ENCODE measurements at places on chromosomes 13 and 19.

DNA sequence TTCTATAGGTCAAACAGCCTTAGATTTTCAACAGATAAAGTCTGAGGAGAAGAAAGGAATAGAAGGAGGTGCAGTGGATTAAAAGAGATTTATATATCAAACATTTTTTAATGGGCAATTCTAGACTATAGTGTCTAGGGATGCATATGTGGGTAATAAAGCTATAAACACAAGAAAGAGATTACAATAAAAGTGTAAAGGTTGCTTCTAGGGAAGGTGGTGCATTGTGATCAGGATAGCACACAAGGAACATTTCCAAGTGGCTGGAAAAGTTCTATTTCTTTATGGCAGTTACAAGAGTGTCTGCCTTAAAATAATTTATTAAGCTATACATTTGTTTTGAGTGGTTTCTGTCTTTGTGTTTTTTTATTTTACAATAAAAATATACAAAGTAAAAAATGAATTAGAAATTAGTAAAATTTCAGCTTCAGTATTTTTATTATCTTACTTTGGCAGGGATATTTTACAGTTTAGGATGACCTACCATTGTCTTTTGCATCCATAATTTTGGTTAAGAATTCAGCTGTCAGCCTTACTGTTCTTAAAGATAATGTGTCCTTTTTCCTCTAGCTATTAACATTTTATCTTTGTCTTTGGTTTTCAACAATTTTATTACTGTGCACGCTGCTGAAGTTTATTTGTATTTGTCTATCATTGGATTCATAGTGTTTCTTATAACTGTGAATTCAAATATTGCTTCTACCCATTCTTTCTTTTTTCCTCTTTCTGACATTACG, 221.8 kb downstream of the LACC1 start:
- DNase-seq: no peak

DNA sequence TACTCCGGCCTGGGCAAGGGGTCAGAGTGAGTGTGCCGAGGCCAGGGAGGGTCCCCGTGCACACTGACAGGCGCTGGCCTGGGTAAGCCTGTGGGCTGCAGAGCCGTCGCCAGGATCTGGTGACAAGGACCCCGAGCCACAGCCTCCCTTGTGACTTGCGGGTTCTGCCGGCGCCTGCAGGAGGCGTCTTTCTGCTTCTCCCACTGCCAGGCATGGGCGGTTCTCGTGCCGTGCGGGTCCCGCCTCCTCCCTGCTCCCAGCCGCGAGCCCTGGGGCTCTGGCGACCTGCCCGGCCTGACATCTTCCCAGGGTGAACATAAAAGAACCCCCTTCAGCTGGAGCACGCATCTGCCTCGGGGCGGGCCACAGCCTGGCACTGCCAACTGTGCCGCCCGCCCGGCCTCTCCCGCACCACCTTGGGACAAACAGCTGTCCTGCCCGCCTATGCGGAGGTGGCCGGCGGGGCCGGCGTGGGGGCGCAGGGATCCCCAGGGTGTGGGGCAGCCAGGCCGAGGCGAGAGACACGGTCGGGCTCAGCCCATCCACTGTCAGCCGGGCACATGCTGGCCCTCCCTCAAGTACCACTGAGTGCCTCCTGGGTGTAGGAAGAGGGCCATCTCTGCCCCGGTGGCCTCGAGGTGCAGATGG, 1.5 kb upstream of the HCN2 start:
- peak; percentile 68 for DNase-seq

DNA sequence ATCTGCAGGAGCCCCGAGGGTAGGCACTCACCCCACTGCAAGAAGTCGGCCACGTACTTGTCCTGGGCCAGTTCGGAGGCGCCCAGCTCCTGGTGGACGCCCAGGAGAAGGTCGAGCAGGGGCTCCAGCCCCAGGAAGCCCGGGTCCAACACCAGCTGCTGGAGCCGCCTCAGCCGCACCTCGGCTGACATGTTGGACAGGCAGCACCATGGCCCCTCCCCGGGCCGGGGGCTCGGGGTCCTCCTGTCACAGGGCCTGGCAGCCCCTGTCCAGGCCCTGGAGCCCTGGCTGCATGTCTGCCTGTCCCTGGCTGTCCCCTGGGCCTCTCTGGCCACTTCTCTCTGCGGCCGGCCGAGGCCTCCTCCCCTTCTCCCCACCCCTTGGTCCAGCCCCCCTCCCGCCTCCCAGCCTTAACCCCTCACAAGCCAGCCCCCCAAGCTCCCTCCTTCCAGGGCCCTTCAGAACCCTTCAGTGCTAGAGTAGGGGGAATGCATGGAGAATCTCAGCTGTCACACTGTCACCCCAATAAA, at the start of gene DMPK:
TSS of gene DMPK (minus strand) at position 329 of the 530 bp plus-strand sequence. CDS start at position 191, 138 bp downstream.
- DNase-seq: no peak

GRCh38 chr13:89610881-89611280, 1736.6 kb upstream of the MIR17HG start:
- DNase-seq: no peak

- DNase-seq: no peak
Measured at GRCh38 chr13:68719815-68720214, 1387.8 kb upstream of the ATXN8OS start.

- DNase-seq: no peak
Measured at GRCh38 chr13:112802802-112803195, 113.0 kb downstream of the ATP11A start.

DNA sequence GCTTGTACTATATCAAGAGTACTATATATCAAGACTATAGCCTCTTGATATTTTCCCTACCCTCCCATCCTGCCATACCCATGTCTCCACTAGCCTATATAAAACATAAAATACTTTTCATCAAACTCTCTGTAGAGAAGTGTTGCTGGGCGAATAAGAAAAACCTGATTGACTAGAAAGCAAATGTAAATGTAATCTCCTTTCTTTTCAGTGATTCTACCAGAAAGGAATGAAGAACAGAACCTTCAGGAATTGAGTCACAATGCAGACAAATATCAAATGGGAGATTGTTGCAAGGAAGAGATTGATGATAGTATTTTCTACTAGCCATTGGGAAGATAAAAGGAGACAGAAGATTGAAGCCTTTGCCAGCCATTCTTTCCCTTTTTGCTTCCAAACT, 89.2 kb downstream of the KCNRG start:
- no peak for DNase-seq

- no peak for DNase-seq
Measured at GRCh38 chr19:19304186-19304965, 15.9 kb downstream of the SUGP1 start.

- DNase-seq: peak; percentile 60
Measured at GRCh38 chr19:56838024-56838908, 2.3 kb downstream of the PEG3 start.

DNA sequence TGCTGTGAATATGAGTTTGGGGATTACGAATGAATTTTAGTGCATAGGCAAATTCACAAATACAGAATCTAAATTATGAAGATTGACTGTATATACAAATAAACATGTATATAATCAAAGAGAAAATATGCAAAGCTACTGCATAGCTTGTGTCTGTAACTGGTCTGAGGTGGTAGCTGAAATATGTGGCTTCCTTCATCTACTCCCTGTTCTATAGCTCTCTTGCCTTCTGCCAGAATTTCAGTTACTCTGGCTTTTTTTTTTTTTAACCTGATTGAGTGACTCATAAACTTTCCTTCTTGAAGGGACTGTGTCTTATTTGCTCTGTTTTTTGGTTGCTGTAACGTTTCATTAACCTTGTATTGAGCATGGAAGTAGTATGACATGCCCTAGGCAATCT, 26.6 kb downstream of the DNAJC3 start:
- DNase-seq: no peak

GRCh38 chr13:32164622-32165268, 133.2 kb downstream of the FRY start:
- peak; percentile 21 for DNase-seq

DNA sequence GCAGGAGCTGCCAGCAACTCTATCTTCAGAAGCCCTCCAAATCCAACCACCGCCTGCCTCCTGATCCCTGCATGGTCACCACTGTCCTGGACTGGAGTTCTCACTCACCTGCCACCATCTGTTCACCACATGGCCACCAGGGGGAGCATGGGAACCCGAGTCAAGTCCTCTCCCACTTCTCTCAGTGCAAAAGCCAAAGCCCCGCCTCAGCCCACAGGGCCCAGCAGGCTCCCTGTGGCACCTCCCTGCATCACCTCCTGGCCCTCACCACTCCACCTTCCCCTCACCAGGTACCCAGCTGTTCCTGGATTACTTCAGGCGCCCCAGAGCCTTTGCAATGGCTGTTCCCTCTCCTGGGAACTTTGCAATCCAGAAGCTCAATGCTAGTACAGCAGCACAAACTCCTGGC, 5.3 kb downstream of the DHPS start:
- DNase-seq: peak; percentile 85

GRCh38 chr13:100473501-100474044, 115.0 kb downstream of the GGACT start:
- DNase-seq: no peak

GRCh38 chr19:7947939-7948338, 4.5 kb upstream of the TIMM44 start:
- DNase-seq: no peak

GRCh38 chr13:48443442-48444208, 30.7 kb upstream of the LPAR6 start:
- DNase-seq: peak; percentile 19

GRCh38 chr19:33826521-33826920, 29.9 kb downstream of the KCTD15 start:
- DNase-seq: no peak

DNA sequence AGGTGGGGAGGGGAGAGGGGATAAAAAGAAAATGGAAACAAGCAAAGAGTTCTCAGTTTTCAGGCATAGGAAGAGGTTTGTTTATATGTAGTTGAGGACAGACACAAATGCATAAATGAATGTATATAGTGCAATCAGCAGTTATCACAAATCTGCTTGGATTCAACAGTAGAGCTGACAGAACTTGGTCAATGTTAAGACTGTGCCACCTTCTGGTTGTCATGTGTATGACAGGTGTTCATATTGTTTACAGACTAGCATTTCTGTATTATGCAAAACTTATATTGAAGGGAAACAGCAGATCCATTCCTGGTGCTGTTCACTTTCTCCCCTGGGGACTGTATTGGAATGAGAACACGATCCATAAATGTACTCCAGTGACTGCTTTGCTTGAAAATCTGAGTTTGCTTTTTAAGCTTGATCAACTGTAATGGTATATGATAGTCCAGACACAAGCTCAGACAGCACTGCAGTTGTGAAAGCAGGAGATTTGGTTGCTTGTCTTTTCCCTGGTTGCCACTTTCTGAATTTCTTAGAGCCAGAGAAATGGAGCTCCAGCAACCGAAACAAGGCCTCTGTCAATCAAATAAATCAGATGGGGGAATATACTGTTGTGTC, 319.5 kb upstream of the OBI1 start:
- peak; percentile 69 for DNase-seq

- peak; percentile 36 for DNase-seq
Measured at GRCh38 chr19:49793561-49793840, 19.6 kb downstream of the FUZ start.

GRCh38 chr13:42086582-42086981, 38.1 kb downstream of the DGKH start:
- DNase-seq: no peak

DNA sequence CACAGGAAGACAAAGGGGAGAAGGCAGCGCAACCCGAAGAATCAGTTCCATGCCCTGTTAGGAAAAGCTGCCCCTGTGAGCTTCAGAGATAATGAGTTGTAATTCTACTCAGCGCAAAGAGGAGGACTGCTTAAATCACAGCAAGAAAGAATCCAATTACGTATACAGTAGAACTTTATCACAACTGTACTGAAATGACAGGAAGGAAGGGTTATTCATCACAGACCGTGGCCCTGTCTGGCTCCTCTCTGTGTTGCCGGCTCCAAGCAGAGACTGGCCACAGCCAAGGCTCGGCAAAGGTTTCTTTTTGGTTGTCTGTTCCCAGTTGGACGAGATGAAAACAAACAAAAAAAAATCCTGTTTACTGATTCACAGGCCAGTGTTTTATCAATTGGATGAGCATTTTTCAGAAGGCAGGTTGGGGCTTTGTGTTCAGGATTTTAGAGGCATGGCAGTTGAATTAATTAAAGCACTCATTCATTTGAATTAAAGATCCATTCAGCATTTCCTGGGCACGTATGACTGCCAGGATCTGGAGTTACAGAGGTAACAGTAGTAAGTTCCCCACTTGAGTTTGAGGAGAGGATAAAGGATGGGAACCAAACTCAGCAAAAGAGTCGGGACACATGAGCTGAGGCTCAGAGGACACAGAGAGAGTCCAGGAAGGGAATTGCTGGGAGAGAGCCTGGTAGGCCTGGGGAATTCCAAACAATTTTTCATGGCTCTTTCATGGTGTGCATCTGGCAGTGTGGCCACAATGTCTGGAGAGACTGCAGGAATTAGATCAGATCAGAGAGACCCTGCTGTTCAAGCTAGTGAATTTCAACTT, 341.0 kb downstream of the DNAJC15 start:
- DNase-seq: no peak

GRCh38 chr13:36352350-36352749, 6.2 kb upstream of the SPART start:
- no peak for DNase-seq

- no peak for DNase-seq
Measured at GRCh38 chr13:44797685-44798084, 191.6 kb downstream of the NUFIP1 start.

DNA sequence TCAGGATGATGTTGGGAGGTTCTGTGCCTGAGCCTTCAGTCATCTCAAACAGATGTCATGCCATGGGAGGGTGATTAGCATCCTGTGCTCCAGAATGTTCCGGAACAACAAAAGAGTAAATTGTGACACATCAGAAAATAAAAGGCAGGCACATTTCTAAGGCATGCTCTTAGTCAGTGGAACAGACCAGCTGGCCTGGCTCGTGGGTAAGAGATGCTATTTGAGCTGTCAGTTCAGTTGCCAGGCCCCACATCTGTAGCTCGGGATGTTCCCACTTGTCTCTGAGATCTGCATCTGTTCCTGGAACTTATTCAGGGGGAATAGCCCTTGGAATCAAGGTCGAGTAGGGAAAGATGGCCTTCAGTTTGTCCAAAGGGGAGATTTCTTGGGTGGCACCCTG, 26.0 kb downstream of the OLFM4 start:
- no peak for DNase-seq

DNA sequence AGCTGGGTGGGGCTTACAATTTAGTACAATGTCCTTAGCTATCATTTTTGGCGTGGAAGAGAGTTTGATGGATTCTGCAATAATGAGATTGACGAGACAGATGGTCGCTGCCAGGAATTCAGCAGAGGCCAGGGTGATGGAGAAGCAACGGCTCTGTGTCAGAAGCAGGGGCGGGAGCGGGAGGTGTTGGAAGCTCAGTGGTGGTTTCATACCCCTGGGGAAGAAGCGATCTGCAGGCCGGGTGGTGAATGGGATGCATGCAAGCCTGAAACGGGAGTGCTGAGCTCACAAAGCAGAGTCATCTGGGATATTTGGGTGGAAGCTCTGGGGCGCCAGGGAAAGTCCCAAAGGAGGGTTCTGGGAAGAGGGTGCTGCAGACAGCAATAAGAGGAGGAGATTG, 370.8 kb downstream of the ZNF536 start:
- DNase-seq: no peak

DNA sequence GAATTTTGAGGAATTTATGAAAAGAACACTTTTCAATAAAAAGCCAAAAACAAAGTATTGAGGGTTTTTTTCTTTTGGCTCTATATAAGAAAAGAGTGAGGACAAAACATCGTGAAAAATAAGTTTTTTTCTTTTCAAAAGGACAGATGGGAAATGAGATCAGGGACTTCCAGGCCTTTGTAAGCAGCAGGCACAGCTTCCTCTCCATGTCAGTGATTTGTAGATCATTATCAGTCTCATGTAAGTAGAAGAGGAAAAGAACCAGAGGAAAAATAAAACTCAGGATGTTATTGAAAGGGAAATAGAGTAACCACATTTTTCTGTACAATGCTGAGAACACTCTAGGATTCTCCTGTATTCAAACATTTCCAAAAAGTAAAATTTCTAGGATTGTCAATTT, 29.9 kb downstream of the DOCK9 start:
- DNase-seq: no peak

Data from suppressor macrophage treated with lipopolysaccharide for 4 hours (primary cell).